ENCODE measurements at places on chromosomes 5 and 9. TPM values are rescaled to one million over a fixed set of nuclear protein-coding genes. Genes with fewer than 3 reads are reported as not detected.

DNA sequence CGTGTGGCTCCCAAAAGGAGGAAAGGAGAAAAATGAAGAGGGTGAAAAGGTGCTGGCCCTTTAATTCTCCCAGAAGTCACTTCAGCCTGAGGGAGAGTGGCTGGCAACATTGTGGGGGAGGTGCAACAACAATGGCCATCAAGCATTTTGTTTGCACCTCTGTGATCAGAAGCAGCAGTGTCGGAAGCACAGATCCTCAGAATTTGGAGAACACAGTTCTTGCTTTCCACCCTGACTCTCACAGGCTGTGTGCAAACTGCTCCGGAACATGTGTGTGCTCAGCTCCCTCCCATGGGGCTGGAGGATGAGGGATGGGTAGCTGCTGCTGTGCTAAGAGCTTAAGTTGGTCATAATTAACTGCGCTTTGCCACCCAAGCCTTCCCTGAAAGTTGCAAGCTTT is 127.1 kb downstream of the DPYSL3 start:
- peak overlapping the region; percentile 68 for H3K27ac ChIP-seq
- no peaks in the 10 kb centered on the region for H3K36me3 ChIP-seq
- peaks cover 20% of the 10 kb centered on the region for H3K4me1 ChIP-seq
- peaks cover 1% of the 10 kb centered on the region for H3K27me3 ChIP-seq
- H3K4me3 ChIP-seq: peak overlapping the region; percentile 87

DNA sequence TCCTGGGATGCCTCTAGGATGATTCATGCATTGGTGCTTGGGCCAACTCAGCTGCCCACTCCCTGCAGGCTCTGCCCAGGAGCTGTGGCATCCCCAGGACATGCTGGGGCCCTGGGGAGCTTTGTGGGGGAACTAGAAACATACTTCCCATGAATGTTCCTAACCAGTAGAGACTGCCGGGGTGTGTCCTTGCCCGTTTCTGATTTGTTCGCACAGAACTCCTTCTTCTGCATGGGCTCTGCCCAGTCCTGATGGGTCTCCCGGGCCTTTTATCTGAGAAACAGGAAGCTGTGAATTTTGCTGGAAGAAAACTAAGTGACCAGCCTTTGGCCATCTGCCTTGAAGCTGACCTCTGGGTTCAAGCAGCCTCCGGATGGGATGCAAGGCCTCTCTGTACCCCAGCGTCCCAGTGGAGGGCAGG is 71.6 kb upstream of the RNU6ATAC start:
- H3K4me3 ChIP-seq: no peak overlapping the region
- DNase-seq: no peak
- no peaks in the 10 kb centered on the region for H3K36me3 ChIP-seq
- no peak overlapping the region for H3K27ac ChIP-seq

- H3K4me1 ChIP-seq: no peaks in the 10 kb centered on the region
- no peaks in the 10 kb centered on the region for H3K36me3 ChIP-seq
- DNase-seq: no peak
- peaks cover 12% of the 10 kb centered on the region for H3K27me3 ChIP-seq
- H3K27ac ChIP-seq: no peak overlapping the region
- H3K4me3 ChIP-seq: no peak overlapping the region
These were observed 49.3 kb downstream of the FAM169A start for GRCh38 chr5:74816875-74817274.

DNA sequence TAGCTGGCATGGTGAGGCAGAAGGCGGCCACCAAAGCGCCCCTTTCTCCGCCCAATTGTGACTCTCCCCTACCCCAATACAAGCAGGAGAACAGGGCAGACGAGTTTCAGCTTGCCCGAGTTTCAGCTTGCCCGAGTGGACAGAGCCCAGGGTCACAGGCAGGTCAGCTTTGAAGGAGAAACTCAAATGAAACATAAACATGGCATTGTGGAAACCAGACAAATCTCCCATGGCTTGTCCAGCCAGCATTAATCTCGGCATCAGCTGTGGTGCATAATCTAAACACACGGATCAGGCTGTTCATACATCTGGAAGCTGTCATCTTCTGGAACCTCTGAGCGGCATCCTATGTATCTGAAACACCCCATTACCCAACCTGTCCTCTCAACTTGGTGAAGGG is 16.9 kb downstream of the PTCH1 start:
- DNase-seq: no peak
- H3K36me3 ChIP-seq: no peaks in the 10 kb centered on the region
- peaks cover 4% of the 10 kb centered on the region for H3K27me3 ChIP-seq
- no peak overlapping the region for H3K27ac ChIP-seq

- peak overlapping the region; percentile 96 for H3K27ac ChIP-seq
- peak overlapping the region; percentile 76 for H3K4me3 ChIP-seq
- no peaks in the 10 kb centered on the region for H3K36me3 ChIP-seq
- peaks cover 79% of the 10 kb centered on the region for H3K4me1 ChIP-seq
- peak; percentile 70 for DNase-seq
These were observed 1.1 kb downstream of the HRCT1 start for GRCh38 chr9:35906923-35907699.

DNA sequence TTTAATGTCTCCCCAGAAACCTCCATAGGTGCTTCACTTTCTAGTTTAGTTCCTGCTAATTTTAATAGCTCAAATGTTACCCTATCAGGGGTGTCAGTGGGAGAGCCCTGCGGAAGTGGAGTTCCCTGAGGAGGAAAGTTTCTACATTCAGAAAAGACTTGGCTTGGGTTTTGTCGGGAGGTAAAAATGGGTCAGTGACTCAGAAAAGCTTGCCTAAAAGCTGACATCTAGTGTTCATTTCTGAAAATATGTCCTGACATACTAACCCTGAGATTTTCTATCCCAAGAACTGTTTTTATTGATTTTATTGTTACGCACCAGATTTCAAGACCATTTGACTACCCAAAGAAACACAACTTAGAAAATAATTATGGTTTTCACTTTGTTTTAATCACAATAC is 40.9 kb upstream of the GLDC start:
- H3K27me3 ChIP-seq: peaks cover 3% of the 10 kb centered on the region
- peak; percentile 39 for DNase-seq
- H3K4me3 ChIP-seq: no peak overlapping the region
- peaks cover 8% of the 10 kb centered on the region for H3K36me3 ChIP-seq
- H3K4me1 ChIP-seq: peaks cover 19% of the 10 kb centered on the region

ZNF79 gene
- 6.6 TPM for total RNA-seq

GRCh38 chr5:145887976-145888574 is 15.3 kb upstream of the GRXCR2 start:
- no peak overlapping the region for H3K4me3 ChIP-seq
- DNase-seq: peak; percentile 48
- H3K4me1 ChIP-seq: 0 out of 2 replicates have a peak, but pooled peaks cover 5% of the 10 kb centered on the region
- H3K27me3 ChIP-seq: peaks cover 4% of the 10 kb centered on the region
- 0 out of 2 replicates have a peak, but pooled peaks cover 6% of the 10 kb centered on the region for H3K36me3 ChIP-seq

GRCh38 chr5:123091298-123092222 is 2.5 kb downstream of the PRDM6 start:
- H3K27ac ChIP-seq: no peak overlapping the region
- H3K4me3 ChIP-seq: peak overlapping the region; percentile 47
- no peak for DNase-seq
- H3K27me3 ChIP-seq: peaks cover 57% of the 10 kb centered on the region
- H3K4me1 ChIP-seq: peaks cover 16% of the 10 kb centered on the region

DNA sequence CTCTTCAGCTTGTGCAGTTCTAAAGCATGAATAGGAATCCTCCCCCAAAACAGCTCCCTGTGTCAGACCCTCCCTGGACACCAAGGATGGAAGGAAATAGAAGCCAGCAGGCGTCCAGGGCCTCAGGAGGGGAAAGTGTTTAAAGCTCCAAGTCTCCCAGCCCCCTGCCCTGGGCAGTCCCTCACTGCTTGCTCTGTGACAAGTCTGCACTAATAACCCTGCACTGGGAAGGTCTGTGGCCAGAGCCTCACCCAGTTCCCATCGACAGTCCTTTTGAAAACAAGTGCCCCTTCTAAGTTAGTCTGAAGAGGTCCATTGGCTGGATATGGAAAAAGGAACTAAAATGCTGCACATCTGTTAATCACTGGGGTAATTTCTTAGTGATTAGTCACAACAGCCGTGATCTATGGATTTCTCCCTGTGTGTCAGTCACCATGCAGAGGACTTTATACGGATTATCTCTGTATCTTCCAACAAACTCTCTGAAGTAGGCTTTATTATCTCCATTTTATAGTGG is 195.3 kb downstream of the FBXL7 start:
- H3K27ac ChIP-seq: peak overlapping the region; percentile 84
- peak overlapping the region; percentile 76 for H3K4me3 ChIP-seq
- peaks cover 60% of the 10 kb centered on the region for H3K4me1 ChIP-seq
- H3K36me3 ChIP-seq: 0 out of 2 replicates have a peak, but pooled peaks cover 9% of the 10 kb centered on the region
- DNase-seq: peak; percentile 52

GRCh38 chr5:96278981-96279380 is 154.1 kb downstream of the PCSK1 start:
- H3K36me3 ChIP-seq: peaks cover 12% of the 10 kb centered on the region
- no peak for DNase-seq
- no peak overlapping the region for H3K4me3 ChIP-seq
- H3K27ac ChIP-seq: no peak overlapping the region
- peaks cover 47% of the 10 kb centered on the region for H3K4me1 ChIP-seq

DOLPP1 gene
- total RNA-seq: 13.6 TPM

HRCT1 gene
- 3.3 TPM for total RNA-seq

DNA sequence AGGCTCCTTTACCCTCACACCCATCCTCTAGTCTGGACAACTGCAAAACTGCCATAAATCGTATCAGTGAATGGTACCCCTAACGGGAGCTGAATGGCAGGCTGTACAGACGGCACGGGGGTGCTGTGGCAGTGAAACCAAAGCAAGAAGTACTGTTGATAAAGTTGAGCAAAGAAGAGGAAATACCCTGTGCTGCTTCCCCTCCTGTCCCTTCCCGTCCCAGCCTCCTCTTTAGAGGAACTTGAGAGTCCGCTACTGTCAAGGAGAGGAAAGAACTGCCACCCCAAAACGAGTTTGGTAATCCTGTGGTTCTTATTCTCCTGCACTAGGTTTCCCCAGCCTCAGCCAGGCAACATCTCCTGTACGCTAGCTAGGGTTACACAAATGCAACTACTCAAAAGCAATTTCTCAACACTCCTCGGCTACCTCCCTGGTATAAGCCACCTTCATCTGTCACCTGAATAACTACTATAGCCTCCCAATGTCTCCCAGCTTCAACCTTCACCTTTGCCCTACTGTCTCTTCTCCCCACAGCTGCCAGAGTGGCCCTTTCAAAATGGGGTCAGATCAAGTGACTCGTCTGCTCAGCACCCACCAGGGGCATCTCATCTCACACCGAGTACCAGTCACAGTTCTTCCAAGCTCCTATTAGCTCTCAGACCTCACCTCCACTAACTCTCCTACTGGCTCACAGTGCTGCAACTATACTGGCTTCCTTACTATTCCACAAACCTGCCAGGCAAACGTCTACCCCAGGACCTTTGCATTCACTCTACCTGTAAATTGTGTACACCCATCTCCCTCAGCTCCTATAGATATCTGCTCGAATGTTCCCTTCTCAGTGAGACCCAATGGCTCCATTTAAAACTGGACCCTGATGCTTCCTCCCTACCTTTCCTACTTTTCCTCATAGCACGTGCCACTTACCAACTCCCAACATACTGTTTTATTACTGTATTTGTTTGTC is 4.1 kb downstream of the GLRX start:
- H3K27me3 ChIP-seq: no peaks in the 10 kb centered on the region
- peaks cover 61% of the 10 kb centered on the region for H3K4me1 ChIP-seq
- H3K36me3 ChIP-seq: peaks cover 43% of the 10 kb centered on the region
- peak overlapping the region; percentile 96 for H3K4me3 ChIP-seq
- no peak for DNase-seq

GRCh38 chr5:119966028-119966427 is 336.7 kb downstream of the FAM170A start:
- no peaks in the 10 kb centered on the region for H3K36me3 ChIP-seq
- H3K27ac ChIP-seq: no peak overlapping the region
- DNase-seq: no peak
- no peaks in the 10 kb centered on the region for H3K4me1 ChIP-seq

GRCh38 chr5:87877023-87877422 is 391.6 kb downstream of the TMEM161B start:
- no peak overlapping the region for H3K4me3 ChIP-seq
- no peaks in the 10 kb centered on the region for H3K36me3 ChIP-seq
- H3K4me1 ChIP-seq: no peaks in the 10 kb centered on the region
- no peak for DNase-seq
- H3K27ac ChIP-seq: no peak overlapping the region

DNA sequence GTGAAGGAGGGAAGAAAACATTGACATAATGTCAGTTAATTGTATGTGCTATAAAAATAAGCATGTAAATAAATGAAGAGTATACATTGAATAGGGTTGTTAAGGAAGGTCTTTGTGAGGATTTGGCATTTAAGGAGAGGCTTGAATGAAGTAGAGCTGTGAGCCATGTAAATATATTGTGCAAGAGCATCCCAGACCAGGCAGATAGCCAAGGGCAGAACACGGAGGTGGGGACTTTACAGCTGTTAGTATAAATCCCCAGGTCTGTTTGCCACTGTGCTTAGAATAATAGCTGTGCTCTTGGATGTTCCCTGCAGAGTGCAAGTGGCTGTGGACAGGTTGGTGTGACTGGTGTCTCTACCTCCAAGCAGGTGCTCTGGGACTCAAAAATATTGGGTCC is 211.7 kb downstream of the LRRC70 start:
- H3K27me3 ChIP-seq: no peaks in the 10 kb centered on the region
- no peak for DNase-seq
- H3K27ac ChIP-seq: no peak overlapping the region
- H3K4me3 ChIP-seq: no peak overlapping the region
- no peaks in the 10 kb centered on the region for H3K4me1 ChIP-seq
- H3K36me3 ChIP-seq: no peaks in the 10 kb centered on the region

DNA sequence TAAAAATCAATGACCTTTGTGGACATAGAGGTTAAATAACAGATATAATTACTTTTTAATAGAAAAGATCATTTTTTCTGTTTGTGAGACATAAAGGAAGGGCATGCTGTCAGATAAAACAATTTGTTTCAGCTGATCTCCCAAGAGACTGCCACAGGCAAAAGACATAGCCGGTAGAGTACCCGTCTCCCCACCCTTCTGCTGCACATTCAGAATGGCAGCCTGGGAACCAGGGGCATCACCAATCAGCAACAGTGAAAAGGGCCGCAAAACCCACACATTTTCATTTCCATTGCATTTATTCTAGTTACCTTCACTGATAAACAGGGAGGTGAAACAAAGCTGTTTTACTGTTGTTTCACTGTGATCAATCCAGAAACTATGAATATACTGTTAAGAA is 357.7 kb downstream of the ARRDC3 start:
- DNase-seq: no peak
- no peaks in the 10 kb centered on the region for H3K4me1 ChIP-seq
- no peak overlapping the region for H3K27ac ChIP-seq

- no peak overlapping the region for H3K27ac ChIP-seq
- H3K4me3 ChIP-seq: no peak overlapping the region
- H3K27me3 ChIP-seq: peaks cover 2% of the 10 kb centered on the region
- no peaks in the 10 kb centered on the region for H3K36me3 ChIP-seq
- H3K4me1 ChIP-seq: no peaks in the 10 kb centered on the region
- DNase-seq: no peak
These were observed 37.1 kb upstream of the RARS1 start for GRCh38 chr5:168449166-168449565.

GRCh38 chr5:33753704-33754103 is 138.1 kb downstream of the ADAMTS12 start:
- no peak for DNase-seq
- no peaks in the 10 kb centered on the region for H3K27me3 ChIP-seq
- peaks cover 18% of the 10 kb centered on the region for H3K36me3 ChIP-seq
- no peak overlapping the region for H3K27ac ChIP-seq

All from HFFc6 (cell line).